Left colon (tissue), 2 donors: ENCODE measurements at places on chromosomes 13 and 19. TPM values are rescaled to one million over a fixed set of nuclear protein-coding genes. Genes with fewer than 3 reads are reported as not detected.
A peak's percentile ranks its signal among the peaks of the same experiment; 100 is the strongest.

GRCh38 chr13:112899281-112900225 lies 69.5 kb upstream of the MCF2L start:
- peak; percentile 15 for DNase-seq

GRCh38 chr19:3605361-3605760 lies 1.3 kb downstream of the TBXA2R start:
- DNase-seq: no peak

DNA sequence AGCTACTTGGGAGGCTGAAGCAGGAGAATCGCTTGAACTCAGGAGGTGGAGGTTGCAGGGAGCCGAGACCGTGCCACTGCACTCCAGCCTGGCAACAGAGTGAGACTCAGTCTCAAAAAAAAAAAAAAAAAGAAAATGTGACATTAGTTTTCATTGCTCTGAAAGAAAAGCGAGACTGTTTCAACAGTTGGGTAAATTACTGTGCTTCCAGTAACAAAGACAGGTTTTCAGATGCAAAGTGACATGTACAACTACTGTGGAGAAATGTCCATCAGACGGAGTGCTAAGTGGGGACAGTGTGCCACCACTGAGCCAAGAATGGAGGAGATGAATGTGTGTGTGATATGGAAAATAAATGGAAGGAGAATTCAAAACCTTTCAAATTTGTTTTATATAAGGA lies 24.2 kb upstream of the SLC15A1 start:
- no peak for DNase-seq

DNA sequence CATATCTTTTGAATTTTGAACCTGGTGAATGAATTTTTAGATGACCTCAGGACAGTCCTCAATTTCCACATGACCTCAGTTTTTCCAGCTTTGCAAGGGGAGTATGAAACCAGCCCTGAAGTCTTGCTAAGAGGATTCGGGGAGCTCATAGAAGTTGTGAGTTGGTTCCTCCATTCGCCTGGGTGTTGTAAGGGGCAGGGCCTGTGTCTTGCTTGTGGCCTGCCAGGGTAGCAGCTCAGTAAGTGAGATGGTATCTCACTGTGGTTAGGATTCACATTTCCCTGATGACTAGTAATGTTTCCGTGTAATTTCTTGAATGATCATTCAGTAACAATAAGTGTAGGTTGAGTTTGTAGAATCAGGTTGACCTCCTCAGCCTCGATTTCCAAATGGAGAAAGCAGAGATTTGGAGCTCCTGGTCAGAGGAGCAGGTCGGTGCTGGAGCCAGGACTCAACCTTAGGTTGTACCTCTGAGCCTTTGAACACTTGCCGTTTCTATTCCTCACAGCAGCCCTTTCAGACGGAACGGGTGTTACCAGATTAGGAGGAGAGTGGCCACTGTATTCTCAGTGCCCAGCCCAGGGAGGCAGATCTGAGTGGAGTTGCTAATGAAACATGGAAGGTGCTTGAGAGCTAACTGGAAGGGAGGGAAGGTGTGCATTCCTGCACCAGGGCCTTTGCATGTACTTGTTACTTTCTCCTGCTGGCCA lies 14.6 kb downstream of the NACC1 start:
- DNase-seq: no peak

NAT14 gene
- 4.0 TPM for total RNA-seq

ZNF471 gene
- total RNA-seq: 2.6 TPM
